ENCODE measurements at places on chromosomes 7 and 10.

DNA sequence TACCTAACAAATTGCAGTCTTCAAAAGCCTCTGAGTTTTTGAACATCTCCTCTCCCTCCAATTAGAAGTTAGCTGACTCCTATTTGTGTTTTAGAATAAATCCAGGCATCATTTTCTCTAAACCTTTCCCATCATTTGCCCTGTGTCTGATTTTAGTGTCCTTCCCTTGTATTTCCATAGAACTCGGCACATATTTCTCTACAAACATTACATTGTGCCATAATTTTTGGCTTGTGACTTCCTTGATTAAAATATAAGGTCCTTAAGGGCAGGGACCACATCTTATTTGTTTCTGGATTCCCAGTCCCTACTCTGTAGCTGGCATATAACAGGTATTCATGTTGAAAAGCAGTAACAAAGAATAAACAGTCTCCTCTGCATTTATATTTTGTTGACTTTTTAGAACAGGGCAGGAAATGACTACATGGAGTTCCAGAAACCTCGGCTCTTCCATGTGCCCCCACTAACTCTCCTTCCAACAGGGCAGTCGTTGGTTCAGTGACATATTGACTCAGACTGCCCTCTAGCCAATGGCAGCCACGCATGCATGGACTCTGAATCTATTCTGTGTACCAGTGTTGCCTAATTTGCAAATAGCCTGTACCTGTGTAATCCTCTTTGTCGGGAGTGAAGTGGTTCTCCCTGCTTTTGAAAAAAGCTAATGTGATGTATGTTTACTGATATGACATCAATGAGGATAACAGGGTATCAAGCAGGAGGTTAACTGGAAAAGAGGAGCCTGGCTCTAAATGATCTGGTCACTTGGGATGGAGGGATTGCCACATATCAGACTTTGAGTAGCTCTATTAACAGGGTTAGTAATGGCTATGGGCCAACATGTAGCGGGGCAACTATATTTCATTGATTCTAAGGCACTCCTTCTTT, 19.8 kb upstream of the CPN1 start:
- DNase-seq: no peak

GRCh38 chr10:314871-315270, 179.6 kb downstream of the ZMYND11 start:
- DNase-seq: no peak

DNA sequence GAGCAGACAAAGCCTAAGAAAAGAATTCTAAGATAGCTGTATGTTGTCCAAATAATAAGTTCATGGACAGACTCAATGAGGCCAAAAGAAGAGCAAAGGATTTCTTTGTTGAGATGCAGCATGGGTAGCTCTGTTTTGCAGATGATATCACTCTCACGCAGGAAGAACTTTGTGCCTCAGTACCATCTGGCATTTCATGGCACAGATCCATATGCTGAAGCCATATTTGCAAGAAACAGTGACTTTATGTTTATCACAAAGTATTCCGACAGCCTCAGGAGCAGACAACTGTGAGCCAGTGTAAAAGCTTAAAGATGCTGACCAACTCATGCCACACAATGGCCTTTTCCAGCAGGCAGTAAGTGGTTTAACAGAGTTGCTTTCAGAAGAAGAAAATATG, 45.5 kb upstream of the RNF148 start:
- no peak for DNase-seq

GRCh38 chr10:109898666-109899355, 24.5 kb downstream of the XPNPEP1 start:
- DNase-seq: no peak

GRCh38 chr7:91089382-91089963, 174.8 kb upstream of the FZD1 start:
- no peak for DNase-seq

All from HEK293T (cell line).